ENCODE measurements at places on chromosomes 12 and 14. TPM values are rescaled to one million over a fixed set of nuclear protein-coding genes. Genes with fewer than 3 reads are reported as not detected.

Gene KRT78
- total RNA-seq = not detected

Gene ENDOU
- total RNA-seq = 0.14 TPM

Gene AGAP2
- total RNA-seq = 28.1 TPM

Gene GLIPR1L1
- not detected for total RNA-seq

Gene TDP1
- 71.8 TPM for total RNA-seq

Gene EEA1
- 23.6 TPM for total RNA-seq

Gene CCDC38
- total RNA-seq = not detected

Gene PIK3C2G
- total RNA-seq = not detected

Gene AHNAK2
- 0.05 TPM for total RNA-seq

Gene PZP
- not detected for total RNA-seq

Gene AMIGO2
- 30.4 TPM for total RNA-seq

Gene CACNA1C
- total RNA-seq = 0.03 TPM

Gene EPYC
- not detected for total RNA-seq

Gene OTOGL
- total RNA-seq = not detected

Gene LIN7A
- not detected for total RNA-seq

Gene PLA2G1B
- total RNA-seq = 0.79 TPM

Gene PPP1R1A
- not detected for total RNA-seq

Gene TGM1
- total RNA-seq = 8.1 TPM

Gene PTPRB
- 0.11 TPM for total RNA-seq

Gene APOF
- not detected for total RNA-seq

Gene KRT77
- not detected for total RNA-seq

Gene CFAP251
- total RNA-seq = 0.46 TPM

Gene RNASE4
- total RNA-seq = 0.08 TPM

Gene INSM2
- total RNA-seq = not detected

Gene TBX5
- not detected for total RNA-seq

Gene FAM222A
- 4.8 TPM for total RNA-seq

Gene CABP1
- not detected for total RNA-seq

Gene KRT3
- total RNA-seq = not detected

Gene FMNL3
- total RNA-seq = 23.6 TPM

Gene SLC25A21
- not detected for total RNA-seq

Gene TAS2R8
- not detected for total RNA-seq

Gene LRP1-AS
- total RNA-seq = not detected

Gene GPR65
- 4.8 TPM for total RNA-seq
